ENCODE measurements at places on chromosomes 1 and 21.
A peak's percentile ranks its signal among the peaks of the same experiment; 100 is the strongest.

- DNase-seq: peak; percentile 7
Measured at GRCh38 chr1:87644579-87645190, 316.0 kb downstream of the LMO4 start.

- DNase-seq: no peak
Measured at GRCh38 chr1:116226017-116226416, 114.8 kb downstream of the MAB21L3 start.

GRCh38 chr1:12275370-12275769 lies 45.5 kb downstream of the VPS13D start:
- peak; percentile 23 for DNase-seq

- DNase-seq: no peak
Measured at GRCh38 chr21:41429305-41429704, 3.3 kb downstream of the MX1 start.

- DNase-seq: no peak
Measured at GRCh38 chr1:161307892-161308638, 1.7 kb downstream of the MPZ start.

DNA sequence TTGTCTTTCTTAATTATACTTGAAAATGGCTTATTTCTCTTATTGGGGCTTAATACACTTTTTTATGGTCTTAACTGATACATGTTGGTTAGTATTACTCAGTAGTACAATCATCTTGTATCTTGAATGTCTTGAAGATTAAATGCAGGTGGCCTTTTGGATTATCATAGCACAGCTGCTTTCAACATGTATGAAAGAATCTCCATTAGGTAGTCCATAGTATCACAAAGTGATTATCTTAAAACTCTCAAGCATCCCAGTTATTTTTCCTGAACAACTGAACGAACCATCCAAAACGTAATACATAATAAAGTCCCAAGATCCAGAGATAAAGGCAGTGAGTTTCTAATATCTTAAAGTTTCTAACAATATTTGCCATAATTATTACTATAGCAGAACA lies 51.7 kb upstream of the MYOCOS start:
- DNase-seq: no peak

GRCh38 chr1:51621841-51622454 lies 5.1 kb downstream of the OSBPL9 start:
- no peak for DNase-seq

- DNase-seq: no peak
Measured at GRCh38 chr1:201966171-201966570, 10.9 kb downstream of the TIMM17A start.

- DNase-seq: peak; percentile 40
Measured at GRCh38 chr1:115466433-115466832, 128.4 kb upstream of the NGF start.

DNA sequence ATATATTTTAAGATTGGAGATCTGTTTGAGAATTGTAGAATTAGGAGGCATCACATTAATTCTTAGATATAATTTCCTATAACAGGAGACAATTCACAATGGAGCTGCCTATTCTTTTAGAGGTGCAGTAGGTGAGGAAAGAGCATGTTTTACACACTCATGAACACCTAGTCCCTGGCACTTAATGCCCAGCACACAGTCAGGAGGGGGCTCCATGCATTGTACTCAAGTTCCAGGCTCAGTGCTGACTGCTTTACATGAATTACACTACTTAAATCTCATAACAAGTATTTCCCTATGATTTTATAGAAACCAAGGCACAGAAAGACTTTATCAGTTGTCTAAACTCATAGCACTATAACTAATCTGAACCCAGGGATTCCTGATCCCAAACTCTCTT lies 360 bp upstream of the GBP3 start:
- no peak for DNase-seq

- no peak for DNase-seq
Measured at GRCh38 chr1:117232531-117232930, 21.8 kb upstream of the VTCN1 start.
